ENCODE measurements at places on chromosomes 6 and 20.

DNA sequence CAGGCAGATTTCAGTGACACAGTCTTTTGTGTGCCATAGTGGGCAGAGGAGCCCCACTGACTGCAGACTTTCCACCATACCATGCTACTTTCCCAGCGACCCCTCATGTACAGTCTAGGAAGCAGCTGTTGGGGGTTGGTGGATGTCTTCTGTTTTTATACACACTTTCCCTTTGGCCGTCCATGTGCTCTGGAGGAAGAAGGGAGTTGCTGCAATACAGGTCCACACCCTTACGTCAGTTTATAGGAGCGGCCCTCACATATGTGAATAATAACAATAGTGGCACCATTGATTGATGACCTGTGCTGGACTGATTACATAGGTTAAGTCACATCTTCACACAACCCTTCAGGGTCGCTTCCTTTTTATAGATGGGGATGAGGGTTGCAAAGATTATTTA lies 17.5 kb upstream of the CCN2 start:
- no peak for DNase-seq

DNA sequence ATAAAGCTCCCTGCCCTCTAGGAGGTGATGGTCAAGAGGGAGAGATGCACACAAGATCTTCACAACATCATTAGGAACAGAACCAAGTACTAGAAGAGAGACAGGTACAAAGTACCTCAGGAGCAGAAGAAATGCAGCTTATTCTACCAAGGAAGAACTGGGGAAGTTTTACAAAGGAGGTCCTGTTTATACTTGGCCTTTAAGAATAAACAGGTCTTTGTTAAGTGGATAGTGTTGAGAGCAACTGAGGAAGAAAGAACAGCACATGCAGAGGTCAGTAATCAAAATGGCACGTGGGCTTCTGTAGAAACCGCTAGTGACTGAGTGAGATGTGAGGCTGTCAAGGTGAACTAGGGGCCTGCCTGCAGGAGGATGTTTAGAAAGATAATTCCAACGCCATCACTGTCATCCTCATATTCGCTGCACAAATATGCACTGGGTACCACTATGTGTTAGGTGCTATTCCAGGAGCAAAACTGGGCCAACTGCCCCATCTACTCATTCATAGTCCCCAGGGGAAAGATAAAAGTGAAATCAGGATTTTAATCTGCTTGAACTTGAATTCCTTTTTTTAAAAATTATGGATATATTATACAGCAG lies 61.1 kb downstream of the ID4 start:
- no peak for DNase-seq

GRCh38 chr20:9024606-9025005 lies 44.3 kb upstream of the PLCB4 start:
- DNase-seq = no peak

DNA sequence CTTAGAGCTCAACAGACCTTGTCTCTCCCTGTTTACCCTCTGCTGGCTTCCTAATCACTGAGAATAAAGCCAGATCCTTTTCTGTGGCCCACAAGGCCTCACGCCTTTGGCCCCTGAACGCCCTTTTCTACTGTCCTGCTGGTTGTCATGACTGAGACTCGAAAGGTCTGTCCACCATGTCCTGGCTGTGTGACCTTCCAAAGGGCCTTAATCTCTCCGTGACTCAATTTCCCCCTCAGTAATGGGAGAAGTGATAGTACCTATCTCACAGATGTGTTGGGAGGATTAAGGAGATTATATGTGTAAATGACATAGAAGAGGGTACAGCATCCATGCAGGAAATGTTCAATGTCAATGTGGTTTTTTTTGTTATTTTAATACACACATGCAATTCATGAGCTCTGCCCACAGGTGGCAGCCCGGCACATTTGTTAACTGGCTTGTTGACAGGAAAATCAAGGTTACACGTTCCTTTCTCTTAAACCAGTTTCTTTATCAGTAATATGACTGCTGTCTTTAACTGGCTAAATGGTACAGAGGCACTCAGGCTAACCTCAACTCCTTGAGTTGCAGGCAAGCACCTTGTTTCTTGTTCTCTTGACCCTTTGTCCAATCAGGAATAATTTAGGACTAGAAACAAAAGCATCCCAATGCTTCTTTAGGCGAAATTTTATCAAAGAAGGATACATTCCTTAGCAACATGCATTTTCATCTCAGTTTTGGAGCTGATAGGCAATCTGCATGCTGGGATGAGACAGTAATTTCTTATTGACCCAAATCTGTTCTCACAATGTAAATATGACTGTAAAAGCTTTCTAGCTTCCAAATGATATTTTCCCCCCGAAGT lies 16.6 kb downstream of the SLC22A1 start:
- peak; percentile 65 for DNase-seq

DNA sequence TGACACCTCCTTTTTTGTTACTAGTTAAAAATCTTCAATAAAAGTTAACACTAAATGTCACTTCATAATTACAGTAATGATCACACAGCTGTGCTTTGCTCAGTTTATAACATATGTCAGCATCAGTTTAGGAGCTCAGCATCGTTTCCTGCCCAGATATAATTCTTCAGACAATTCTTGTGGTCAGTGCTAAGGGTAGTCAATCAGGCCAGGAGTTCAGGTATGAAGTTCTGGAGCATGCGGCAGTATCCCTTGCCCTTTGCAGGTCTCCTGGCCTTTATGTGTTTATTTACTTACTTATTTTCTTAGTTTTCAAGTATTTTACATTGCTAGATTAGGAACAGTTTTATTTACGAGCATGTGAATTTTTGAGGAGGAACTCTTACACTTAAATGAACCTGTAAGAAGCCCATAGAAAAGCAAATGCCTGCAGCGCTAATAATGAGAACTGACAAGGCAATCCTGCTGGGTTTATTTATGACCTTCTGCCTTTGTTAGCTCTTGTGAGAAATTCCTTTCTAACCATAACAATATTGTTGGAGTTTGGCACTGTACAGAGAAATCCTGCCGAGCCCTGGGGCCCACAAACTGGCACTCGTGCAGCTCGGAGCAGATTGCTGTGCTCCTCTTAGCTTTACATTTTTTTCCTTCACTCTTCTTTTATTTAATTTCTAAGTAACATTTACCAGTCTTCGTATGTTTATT lies 252.8 kb downstream of the TMEM242 start:
- no peak for DNase-seq
